Fibroblast of villous mesenchyme (primary cell): ENCODE measurements at places on chromosomes 1 and 21.

DNA sequence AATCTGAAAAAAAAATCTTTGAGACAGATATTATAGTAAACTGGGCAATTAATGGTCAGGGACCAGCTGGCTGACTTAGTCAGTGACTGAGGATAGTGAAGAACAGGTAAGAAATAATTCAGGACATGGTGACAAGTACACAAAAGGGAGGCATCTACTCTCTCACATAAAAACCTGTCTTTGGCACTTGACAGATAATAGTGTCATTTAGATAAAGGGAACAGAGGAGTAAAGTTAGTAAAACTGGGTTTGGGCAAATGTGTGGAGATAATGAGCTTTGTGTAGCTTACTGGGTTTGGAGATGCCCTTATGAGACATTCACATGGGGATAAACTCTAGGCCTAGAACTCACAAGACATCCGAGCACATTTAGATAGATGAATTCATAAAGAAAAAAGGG lies 4.0 kb downstream of the SSX2IP start:
- no peak for DNase-seq

GRCh38 chr21:45502600-45502999 lies 39.6 kb downstream of the SLC19A1 start:
- no peak for DNase-seq

DNA sequence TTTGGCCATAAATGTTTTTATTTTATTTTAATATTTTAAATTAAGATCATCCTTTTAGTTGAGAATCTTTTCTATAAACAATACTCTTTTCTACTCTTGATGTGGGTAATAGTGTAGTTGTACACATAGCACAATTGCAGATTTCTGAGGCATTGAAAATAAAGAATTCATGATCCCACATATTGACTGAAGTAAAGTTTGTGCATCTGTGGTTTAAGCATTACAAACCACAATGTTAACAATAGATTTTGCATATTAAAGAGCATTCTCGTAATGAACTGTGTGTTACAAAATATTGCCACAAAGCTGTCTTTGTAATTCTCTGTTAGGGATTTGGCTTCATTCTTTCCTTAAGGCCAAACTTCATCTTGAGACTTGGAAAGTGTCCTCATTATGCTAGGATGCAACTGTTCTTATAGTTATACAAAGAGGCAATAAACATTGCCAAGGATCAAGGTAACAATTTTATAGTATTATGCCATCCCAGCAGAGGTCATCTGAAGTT lies 256.8 kb downstream of the OLFM3 start:
- no peak for DNase-seq

DNA sequence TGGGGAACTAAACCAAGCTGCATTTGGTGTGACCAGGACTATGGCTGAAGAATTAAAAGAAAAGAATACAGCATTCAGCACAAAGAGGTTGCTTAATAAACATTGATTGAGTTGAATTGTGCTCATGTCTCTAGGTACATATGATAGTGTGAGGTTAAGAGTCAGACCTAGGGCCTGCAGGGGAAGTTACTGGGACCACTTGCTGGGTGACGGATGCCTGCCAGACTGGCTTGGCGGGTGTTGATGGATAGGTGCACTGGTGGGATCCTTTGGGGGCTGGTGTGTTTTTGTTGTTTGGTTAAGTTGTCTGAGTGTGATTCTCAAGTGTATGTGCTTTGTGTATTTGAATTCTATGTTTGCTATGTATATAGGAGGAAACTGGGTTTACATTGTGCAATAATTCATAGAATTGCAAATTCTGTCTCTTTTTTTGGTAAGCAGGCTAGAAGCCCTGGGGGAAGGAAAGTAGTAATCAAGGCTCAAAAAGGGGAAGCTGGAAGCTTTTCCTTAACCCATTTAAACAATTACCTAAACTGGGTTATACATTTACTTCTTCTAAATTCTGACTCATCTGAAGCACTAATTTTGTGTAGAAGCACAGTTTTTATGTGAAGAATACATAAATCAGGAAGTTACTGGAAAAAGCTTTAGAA lies 1.8 kb downstream of the CD101 start:
- no peak for DNase-seq
